ENCODE measurements at places on chromosomes 1 and 21.

DNA sequence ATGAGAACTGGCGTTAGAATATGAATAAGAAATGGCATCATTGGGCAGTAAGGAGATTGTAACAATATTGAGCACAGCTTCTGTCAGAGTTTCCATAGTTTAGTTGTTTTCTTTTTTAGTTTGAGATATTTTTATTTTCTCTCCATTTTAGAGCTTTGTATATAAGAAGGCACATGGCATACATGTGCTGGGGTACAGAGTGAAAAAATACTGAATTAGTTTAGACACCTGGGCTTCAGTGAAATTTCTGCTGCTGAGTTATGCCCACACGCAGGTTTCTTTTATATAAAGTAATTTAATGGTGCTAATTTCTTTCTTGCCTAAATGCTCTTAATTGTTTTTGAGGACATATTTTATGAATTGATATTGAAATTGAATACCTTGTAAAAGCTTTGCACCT, 53.6 kb upstream of the RWDD3 start:
- no peak for DNase-seq

DNA sequence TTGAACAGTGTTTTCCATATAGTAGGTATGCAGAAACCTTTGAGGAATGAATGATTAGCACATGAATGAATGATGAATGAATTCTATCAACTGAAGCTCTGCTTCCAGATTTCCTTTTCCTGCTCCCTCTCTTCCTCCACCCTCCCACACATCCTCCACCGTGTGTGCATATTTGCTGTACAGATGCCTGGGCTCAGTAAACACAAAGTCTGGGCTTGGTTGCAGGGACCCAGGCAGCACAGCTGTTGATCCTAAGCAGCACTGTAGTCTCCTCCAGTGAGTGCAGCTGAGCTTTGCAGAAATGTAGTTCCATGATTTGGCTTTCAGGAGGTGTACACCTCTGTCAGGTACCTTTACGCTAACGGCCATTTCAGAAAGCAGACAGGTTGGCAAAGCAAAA, 611.7 kb downstream of the NUF2 start:
- DNase-seq, result no peak

GRCh38 chr1:56434025-56434424, 145.3 kb downstream of the PLPP3 start:
- DNase-seq, result peak; percentile 31

DNA sequence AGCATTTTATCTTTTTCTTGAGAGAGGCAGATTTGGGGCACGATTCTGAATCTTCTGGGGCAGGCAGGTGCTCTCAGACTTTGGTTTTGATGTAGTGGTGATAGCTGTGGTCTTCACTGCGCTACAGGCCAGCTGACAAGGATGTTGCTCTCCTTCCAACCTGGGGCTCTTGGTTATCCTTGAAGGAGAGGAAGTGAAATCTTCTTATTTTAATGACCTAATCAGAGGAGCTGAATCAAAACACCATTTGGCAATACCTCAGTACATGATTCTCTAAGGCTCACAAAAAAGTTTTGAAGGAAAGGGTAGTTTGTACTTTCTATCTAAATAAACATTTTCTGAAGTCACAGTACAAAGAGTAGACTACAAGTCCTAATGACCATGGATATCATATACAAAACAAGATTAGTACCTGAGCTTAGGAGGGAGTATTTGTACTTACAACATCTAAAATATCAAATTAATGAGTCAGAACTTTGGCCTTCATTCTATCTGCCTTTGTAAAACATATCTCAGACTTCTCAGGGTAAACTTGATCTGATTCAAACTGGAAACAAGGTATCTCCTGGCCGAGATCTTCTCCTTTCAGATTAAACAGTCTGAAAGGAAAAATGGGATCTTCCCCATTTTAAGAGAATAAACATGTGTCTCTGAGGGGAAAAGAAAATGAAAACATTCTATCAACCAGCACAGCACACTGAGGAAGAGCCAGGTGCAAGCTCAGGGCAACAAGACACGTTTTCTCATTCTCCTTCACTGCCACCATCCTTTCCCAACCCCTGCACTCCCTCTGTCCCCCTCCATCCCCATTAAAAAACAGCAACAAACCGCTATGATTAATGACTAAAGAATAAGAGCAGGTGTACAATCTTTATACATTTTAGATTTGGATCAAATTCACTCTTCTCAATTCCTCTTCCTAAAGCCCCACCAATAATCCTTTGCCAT, 69.2 kb downstream of the SH3GLB1 start:
- DNase-seq, result no peak
